ENCODE measurements at places on chromosomes 4 and X.

DNA sequence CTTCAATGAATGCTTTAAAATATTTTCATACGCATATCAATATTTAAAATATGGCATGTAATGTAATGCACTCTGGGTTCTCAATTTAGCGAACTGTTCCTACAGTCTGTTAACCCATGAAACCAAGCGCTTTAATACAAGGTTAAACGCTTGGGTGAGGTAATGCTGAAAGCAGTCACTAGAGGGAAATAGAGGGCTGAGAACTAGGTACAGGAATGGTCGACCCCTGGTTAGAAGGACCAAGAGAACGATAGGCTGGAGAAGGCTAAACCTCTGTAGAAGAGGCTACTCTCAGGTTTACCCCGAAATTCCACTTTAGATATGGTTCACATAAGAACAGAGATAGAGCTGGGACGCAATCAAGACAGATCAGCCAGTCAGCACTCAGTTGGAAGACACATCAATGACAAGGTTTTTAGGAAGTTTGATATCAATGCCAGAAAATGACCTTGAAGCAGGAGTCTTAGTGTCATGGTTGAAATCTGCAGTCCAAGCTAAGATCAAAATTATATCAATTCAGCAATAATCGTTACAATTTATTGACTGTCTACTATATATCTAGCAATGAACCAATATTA is 26.9 kb downstream of the ARSJ start:
- peak; percentile 32 for DNase-seq

- DNase-seq, result peak; percentile 30
Observed at GRCh38 chr4:85778632-85779131, 303.7 kb downstream of the ARHGAP24 start.

DNA sequence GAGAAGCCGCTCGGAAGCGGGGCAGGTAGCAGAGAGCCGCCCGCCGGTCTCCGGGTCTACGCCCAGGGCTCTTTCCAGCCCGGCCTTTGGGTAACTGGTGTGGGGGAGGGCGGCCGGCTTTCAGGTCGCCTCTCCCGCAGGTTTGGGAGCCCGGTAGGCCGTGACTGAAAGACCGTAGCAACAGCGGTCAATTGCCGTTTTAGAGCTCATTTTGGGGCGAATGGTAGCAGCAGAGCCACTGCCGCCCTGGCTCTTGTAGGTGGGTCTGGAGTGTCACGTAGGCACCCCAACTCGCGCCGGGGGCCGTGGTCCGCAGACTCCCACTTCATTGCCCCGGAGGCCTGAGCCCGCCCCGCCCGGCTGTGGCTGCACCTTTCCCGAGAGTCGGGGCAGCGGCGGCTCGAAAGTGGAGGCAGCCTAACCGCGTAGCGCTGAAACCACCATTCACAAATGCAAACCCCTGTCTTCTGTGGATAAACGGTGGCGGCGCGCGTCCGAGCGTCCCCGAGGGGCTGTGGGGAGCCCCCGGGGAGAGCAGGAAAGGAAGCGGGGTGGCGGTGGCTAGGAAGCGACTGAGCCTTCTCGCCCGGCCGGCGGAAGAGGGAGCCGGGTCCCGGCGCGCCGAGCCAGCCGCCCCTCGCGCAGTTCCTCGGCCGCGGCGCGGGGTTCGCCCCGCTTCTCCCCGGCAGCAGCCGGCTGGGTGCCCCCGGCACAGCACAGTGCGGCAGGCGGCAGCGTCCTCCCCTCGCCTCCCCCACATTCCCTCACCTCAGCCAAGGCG is 2185.1 kb upstream of the TENM3 start:
- peak; percentile 44 for DNase-seq

GRCh38 chrX:38726612-38727011 is 74.6 kb upstream of the MID1IP1 start:
- no peak for DNase-seq

- DNase-seq, result no peak
Observed at GRCh38 chr4:79198951-79199587, 126.8 kb downstream of the NAA11 start.

DNA sequence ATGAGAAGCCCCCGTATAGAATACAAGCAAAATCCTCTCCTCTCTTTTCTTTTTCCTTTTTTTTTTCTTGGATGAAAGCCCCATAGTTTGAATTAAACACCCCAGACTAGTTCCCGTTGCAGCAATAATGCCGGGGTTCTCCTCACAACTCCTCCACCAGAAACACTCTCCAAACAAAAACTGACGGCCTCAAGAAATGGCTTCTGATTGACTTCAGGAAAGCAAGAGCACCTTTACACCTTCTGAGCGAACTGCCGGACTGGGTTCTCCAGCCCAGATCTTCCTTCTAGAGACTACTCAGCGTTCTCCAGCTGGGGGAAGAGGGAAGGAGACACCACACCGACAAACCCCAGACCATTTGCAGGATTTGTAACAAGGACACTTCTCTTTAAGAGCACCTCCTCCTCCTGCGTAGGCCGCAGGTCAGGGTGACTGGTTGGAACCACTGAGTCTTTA is 4.0 kb downstream of the HAND2 start:
- no peak for DNase-seq

DNA sequence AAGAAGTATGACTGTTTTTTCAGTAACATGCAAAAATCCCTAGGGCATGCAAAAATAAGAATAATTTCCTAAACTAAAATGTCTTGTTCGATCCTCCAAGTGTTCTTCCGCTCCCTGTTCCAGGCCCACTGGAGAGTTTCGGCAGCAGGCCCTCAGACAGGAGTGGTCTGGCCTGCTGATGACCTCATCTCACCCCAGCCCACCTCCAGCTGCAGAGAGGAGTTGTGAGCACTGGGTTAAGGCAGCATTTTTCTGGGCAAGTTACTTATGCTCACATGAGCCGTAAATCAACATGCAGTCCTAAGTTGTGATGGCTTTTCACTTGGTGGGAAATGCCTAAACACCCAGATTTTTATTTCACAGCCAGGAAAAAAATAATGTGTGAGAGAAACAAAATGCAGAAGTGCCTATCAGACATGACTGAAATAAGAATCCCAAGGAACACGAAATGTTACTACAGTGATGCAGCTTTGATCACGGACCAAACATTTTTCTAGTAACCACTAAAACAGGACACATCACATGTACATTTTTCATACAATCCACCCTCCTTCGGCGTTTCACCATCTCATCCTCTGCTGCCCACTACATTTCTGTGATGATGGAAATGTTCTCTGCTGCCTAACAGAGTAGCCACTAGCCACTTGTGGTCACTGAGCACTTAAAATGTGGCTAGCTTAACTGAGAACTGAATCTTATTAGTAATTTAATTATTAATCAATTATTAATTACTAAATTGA is 153.3 kb upstream of the TBL1X start:
- DNase-seq, result no peak

DNA sequence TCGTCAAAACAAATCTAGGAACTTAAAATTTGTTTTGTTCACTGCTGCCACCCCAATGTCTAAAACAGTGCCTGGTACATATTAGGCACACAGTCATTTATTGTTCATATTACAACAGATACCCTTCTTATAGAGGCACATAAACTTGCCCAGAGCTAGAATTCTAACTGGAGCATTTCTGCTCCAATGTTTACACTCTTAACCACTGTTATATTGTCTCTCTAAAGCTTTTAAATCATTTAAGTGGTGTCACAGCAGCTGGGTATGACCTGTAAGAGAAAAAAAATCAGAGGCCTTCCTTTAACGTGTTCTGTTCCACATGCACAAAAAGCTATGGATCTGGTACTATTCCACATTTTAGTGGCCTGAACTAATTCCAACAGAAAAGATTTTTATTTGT is 3.0 kb downstream of the UBE2D3 start:
- DNase-seq, result no peak

- DNase-seq, result no peak
Observed at GRCh38 chrX:14533867-14534266, 4.5 kb downstream of the GLRA2 start.

GRCh38 chr4:99221980-99222379 is 2.9 kb upstream of the ADH6 start:
- no peak for DNase-seq

DNA sequence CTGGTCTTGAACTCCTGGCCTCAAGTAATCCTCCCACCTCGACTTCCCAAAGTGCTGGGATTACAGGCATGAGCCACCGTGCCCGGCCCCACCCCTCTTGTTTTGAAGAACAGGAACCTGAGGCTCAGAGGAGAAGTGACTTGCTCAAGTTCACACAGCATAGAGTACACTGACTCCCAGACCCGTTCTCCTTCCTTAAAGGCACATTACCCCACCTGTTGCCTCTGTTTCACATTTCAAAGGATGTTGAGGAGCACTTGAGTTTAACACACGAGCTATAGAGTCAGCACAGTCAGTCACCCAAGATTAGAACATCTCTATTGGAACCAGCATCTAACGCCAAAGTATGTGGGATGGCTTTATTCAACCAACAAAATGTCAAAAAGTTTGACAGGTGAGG is 51.1 kb downstream of the RAI2 start:
- DNase-seq, result no peak

GRCh38 chrX:122625239-122625638 is 558.8 kb upstream of the GRIA3 start:
- no peak for DNase-seq

- DNase-seq, result no peak
Observed at GRCh38 chr4:141246243-141246642, 25.5 kb downstream of the ZNF330 start.

- DNase-seq, result no peak
Observed at GRCh38 chr4:158778712-158779111, 9.9 kb downstream of the FNIP2 start.

- no peak for DNase-seq
Observed at GRCh38 chrX:68995386-68995779, 166.6 kb downstream of the EFNB1 start.

DNA sequence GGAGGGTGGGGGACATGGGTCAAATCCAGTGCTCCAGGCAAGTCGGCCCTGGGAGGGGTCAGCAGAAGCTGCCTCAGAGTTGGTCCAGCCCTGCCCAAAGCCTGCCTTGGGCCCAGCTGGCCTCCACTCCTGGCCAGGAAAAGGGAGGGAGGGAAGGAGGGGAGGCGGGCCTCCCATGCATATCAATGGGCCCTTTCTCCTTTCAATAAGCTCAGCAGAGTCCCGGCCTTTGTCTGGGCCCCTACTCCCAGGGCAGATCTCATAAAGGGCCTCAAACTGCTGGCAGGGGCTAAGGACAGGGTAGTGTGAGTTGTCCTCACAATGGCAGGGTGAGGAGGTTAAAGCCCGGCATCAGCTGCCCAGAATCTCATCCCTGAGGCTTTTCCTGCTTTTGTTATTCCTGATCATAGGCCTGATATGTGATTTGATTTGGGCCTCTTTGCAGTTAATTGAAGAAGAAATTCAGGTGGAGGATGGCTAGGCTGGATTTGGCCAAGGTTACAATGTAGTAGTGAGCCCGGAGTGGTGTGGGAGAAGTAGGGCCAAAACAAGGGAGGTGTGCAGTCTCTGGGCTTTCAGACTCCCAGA is 121.1 kb upstream of the ATP6AP2 start:
- no peak for DNase-seq

- DNase-seq, result no peak
Observed at GRCh38 chr4:120059036-120059435, 7.6 kb downstream of the MAD2L1 start.

DNA sequence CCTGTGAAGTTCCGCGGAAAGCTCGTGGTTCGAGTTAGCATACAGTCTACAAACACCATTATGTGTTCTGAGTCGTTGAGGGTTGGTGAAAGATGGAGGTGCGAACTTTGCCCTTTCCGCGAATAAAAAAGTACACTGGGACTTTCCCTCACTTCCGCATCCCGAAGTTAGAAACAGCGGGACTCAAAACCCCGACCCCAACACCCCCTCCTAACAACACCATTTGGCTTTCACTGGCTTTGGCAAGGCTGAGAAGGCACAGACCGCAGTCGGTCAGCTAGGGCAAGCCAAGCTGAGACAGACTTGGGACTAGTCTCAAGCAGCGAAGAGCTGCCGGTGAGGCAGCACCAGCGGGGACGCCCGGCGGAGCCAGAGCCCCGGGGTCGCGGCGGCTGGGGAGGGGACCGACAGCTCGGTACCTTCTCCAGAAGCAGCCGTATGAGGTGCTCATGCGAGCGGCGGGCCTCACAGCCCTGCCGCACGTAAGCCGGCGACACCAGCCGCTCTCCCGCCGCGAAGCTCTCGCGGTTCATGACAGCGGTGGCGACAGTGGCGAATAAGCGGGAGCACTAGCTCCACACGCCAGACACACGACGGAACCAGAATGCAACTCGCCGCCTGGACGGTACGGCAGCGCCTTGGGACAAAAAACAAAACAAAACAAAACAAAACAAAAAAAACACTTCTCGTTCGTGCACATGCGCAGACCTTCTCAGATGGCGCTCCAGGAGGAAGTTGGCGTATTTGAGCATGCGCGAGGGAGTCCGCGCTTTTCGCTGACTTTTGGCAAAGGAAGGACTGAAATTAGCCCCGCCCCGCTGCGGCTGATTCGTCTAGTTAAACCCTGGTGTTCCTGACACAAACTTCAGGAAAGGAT is at the start of gene SEPSECS:
SEPSECS (minus strand) TSS at position 613 of the 877 bp plus-strand sequence; CDS start at position 533, 80 bp downstream.
- peak; percentile 88 for DNase-seq

GRCh38 chr4:19993242-19993641 is 258.5 kb upstream of the SLIT2 start:
- no peak for DNase-seq

DNA sequence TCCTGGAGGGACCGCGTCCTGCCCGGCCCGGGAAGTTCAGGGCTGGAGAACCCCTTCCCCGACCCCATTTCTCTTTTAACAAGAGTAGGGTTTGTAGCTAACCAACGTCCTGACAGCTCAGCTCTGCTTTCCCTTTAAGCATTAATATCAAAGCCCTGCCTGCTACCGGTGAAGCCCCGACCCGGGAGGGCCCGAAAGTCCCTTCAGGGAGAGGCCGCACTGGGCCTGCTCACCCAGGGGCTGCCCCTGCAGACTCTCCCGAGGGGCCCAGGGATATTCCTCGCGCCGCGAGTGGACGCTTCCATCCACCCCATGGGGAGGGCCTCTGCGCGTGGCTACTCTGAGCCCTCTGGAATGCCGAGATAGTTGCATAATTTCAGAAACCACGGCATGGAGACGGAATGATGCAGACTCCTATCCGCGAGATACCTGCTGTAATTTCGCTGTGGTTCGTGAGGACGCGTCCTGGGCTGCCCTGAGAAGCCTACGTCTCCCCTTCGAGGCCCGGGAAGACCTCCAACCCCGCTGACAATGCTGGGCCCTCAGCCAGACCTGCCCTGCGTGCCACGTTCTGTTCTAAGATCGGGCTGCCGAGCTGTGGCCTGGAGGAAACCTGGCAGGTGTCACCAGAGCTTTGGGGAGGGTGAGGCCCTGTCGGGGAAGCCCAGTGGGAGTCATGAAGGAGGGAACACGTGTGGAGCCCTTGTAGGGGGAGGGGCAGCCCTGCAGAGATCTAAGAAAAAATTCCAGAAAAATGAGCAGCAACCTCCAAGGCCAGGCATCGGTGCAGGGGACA is 999 bp upstream of the CTBP1 start:
- peak; percentile 78 for DNase-seq

DNA sequence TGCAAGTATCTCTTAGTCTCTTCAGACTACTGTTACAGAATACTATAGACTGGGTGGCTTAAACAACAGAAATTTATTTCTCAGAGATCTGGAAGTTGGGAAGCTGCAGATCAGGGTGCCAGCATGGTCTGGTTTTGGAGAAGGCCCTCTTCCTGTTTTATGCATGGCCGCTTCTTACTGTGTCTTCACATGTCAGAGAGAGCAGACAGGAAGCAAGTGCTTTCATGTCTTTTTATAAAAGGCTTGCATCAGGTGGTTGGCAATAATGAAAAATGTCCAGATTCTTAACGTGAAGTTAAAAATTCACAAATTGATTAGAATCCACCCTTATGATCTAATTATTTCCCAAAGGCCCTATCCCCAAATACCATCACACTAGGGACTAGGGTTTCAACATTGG is 284.9 kb downstream of the RPA4 start:
- DNase-seq, result peak; percentile 2
